ENCODE measurements at places on chromosomes 6 and 20.

DNA sequence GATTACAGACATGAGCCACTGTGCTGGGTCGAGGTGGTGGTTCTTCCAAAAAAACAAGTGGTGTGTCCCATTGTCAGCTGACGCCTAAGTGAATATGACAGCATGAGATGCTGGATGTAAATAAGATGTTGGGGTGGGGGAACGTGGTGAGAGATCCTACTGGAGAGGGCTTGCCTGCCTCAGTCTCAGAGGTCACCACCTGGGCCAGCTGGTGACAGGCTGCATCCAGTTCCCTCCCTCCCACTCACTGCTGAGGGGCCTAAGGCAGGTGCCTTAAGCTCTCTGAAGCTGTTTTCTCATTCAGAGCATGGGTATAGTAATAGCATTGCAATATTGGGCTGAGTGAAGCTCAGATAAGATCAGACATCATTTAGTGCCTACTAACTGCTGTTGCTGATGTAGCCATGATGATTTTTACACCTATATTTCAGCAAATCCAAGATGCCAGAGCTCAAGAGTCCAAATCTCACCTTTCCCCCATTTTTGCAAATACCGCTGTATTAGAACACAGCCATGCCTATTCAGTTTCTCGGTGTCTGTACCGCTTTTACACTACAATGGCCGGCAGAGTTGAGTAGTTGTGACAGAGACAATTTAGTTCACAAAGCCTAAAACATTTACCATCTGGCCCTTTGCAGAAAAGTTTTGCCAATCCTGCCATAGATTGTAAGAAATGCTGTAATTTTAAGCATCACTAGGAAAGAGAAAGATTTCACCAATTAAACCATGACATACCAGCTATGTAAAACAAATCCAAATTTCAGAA is 171.3 kb downstream of the ANKRD60 start:
- no peak for DNase-seq

- no peak for DNase-seq
Observed at GRCh38 chr20:23021951-23022350, 13.2 kb upstream of the SSTR4 start.

DNA sequence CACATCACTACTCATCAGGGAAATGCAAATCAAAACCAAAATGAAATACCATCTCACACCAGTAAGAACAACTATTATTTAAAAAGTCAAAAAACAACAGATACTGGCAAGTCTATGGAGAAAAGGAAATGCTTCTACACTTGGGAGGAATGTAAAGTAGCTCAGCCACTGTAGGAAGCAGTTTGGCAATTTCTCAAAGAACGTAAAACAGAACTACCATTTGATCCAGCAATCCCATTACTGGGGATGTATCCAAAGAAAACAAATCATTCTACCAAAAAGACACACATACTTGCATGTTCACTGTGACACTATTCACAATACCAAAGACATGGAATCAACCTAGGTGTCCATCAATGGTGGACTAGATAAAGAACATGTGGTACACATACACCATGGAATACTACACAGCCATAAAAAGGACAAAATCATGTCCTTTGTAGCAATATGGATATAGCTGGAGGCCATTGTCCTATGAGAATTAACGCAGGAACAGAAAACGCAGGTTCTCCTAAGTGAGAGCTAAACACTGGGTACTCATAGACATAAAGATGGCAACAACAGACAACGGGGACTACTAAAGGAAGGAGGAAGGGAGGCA is 260.4 kb downstream of the RNGTT start:
- DNase-seq: no peak

GRCh38 chr20:41632896-41633295 is 14.7 kb upstream of the CHD6 start:
- peak; percentile 76 for DNase-seq

- DNase-seq: no peak
Observed at GRCh38 chr20:17344790-17345189, 118.0 kb downstream of the PCSK2 start.

- no peak for DNase-seq
Observed at GRCh38 chr6:109325400-109325801, 56.9 kb downstream of the CD164 start.

- no peak for DNase-seq
Observed at GRCh38 chr6:39166912-39167290, 51.9 kb upstream of the SAYSD1 start.

DNA sequence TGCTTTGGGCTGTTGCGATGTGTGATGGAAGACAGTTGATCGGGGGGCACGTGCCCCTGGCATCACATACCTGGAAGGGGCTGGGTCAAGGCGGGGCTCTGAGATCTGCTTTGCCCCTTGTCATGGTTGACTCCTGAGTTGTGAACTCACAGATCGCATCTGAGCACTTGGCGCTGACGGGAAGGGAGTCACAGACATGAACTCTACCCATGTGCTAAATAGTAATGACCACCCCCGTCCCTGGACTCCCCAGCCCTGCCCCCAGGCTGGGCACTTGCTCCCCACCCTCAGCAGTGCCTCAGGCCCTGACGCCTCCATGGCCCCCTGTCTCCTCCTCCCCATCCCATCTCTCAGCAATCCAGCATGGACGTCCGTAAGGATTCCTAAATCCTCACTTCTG is 107.0 kb downstream of the SYNDIG1 start:
- no peak for DNase-seq

GRCh38 chr6:42409581-42409980 is 42.1 kb downstream of the TRERF1 start:
- no peak for DNase-seq

GRCh38 chr20:43938932-43939761 is 24.5 kb downstream of the TOX2 start:
- DNase-seq: peak; percentile 99

GRCh38 chr6:158836625-158837311 is 17.6 kb upstream of the EZR start:
- DNase-seq: no peak

DNA sequence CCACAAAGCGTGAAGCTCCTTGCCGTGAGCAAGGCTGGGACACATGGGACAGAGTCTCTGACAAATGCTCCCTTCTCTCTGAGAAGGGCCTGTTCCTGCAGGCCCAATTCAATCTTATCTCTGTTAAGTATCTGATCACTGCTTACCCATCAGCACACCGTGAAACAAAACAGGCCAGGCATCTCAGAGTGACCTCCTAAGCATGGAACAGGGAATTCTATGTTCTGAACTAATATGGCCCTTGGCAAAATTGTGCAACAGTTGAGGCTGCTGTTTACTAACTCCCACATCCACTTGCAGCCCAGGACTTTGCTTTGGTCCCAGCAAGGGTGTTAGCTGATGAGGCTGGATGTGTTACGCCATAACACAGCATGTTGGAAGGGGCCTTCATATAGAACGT is 79.2 kb downstream of the GCLC start:
- DNase-seq: no peak

DNA sequence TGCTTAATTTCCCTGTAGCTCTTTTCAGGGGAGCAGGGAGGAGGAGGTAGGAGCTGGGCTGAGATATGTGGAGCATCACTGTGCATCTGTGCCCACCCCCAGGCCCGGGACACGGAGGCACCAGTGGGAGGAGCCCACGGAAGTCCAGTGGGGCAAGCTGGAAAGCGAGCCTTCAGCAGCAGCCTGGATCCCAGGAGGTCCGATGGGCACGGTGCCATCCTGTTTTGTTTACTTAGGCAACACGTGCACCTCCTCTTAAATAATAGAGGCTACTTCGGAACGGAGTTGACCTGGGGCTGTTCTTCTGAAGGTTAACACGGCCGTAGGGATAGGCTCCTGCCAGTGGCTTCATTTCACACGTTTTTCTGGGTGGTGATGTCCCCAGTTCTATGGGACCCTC is 51.6 kb downstream of the CDH4 start:
- no peak for DNase-seq

DNA sequence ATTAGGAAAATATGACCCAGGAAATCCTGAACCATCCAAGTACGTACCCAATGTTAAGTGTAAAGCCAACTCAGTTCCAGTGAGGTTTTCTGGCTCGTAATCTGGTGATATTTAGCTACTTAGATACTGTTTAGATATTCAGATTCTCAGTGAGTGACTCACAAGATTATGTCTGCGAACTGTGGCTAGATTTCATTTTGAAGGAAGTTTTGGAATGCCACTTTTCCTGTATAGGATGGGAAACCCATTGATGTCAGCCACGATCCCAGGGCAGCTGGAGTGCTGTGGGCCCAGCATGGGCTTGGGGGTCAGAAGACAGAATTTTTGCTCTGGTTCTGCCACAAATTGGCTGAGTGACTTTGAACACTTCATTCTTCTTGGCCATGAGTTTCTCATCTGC is 76.3 kb downstream of the TMEM170B start:
- DNase-seq: peak; percentile 65

DNA sequence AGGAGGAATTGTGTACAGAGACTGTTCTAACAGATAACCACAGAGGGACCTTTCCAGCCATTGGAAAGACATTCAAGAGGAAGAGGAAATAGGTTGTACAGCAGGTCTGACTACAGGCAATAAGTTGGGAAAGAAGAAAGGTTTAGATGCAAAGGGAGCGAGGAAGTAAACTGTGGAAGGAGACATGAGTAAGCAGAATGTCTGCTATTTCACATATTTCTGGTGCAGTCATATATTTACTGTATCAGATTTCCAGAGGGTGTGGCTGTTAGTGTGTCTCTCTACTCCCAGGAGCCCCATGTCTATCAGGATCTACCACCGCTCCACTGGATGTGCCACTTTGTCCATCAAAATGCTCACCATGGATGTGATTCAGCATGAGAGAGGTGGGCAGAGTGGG is 25.9 kb downstream of the MRS2 start:
- DNase-seq: no peak

GRCh38 chr20:8951164-8951563 is 117.7 kb upstream of the PLCB4 start:
- no peak for DNase-seq

DNA sequence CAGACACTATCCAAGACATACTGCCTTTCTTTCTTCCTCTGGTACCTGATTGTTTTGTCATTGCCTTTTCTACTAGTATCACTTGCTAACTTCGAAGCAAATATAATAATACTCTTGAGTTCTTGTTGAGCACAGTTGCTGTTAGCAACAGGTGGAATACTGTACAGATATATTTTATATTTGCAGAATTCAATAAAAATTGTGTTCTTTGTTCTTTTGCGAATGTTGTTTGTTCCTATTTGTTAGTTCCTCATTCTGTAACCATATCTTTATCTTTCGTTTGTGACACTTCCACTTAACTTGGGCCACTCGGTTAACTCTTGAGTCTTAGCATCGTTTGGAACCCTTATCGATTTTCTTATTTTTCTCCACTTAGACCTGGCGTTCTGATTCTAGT is 868 bp downstream of the CYB5R4 start:
- DNase-seq: no peak

GRCh38 chr6:121321282-121321681 is 13.0 kb downstream of the TBC1D32 start:
- no peak for DNase-seq

DNA sequence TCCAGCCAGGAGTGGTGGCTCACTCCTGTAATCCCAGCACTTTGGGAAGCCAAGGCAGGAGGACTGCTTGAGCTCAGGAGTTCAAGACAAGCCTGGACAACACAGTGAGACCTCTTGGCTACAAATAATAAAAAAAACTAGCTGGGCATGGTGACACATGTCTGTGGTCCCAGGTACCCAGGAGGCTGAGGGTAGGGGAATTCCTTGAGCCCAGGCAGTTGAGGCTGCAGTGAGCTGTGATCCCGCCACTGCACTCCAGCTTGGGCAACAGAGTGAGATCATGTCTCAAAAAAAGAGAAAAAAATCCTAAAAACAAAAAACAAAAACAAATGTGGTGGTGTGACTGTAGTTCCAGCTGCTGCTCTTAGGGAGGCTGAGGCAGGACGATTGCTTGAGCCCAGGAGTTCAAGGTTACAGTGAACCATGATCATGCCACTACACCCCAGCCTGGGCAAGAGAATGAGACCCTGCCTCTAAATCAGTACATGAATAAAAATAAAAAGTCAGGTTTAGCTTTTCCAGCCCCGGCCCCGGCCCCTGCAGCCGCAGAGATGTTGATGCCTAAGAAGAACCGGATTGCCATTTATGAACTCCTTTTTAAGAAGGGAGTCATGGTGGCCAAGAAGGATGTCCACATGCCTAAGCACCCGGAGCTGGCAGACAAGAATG is 13.5 kb upstream of the SNRPC start:
- DNase-seq: no peak

DNA sequence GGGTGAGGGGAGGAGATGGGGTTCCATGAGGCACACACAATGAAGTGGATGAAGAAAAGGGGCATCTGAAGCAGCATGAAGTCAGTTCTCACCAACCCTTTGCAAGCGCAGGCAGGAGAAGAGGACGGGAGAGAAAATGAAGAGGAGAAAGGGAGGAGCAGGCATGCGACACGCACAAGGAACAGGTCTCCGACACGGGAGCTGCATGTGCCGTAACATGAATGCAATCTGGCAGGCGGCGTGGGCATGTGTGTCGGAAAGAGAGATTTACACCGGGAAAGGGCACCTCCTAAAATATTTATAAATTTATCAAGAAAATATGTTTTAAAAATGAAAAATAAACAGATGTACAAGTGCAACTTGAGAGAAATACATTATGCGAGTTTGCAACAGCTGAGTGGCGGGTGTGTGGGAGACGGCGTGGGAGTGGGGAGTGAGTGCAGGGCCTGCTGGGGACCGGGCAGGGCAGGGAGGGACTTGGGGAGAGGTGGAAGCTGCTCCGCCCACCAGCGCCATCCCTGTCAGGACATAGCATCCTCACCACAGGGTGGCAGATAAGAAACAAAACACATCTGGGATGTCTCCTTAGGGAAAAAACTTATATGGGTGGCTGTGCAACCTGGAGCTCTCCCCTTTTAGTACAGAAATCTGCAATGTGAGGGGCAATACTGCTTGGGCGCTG is 40.6 kb downstream of the GJA10 start:
- no peak for DNase-seq

- DNase-seq: peak; percentile 97
Observed at GRCh38 chr20:53828088-53828681, 234.5 kb upstream of the ZNF217 start.

DNA sequence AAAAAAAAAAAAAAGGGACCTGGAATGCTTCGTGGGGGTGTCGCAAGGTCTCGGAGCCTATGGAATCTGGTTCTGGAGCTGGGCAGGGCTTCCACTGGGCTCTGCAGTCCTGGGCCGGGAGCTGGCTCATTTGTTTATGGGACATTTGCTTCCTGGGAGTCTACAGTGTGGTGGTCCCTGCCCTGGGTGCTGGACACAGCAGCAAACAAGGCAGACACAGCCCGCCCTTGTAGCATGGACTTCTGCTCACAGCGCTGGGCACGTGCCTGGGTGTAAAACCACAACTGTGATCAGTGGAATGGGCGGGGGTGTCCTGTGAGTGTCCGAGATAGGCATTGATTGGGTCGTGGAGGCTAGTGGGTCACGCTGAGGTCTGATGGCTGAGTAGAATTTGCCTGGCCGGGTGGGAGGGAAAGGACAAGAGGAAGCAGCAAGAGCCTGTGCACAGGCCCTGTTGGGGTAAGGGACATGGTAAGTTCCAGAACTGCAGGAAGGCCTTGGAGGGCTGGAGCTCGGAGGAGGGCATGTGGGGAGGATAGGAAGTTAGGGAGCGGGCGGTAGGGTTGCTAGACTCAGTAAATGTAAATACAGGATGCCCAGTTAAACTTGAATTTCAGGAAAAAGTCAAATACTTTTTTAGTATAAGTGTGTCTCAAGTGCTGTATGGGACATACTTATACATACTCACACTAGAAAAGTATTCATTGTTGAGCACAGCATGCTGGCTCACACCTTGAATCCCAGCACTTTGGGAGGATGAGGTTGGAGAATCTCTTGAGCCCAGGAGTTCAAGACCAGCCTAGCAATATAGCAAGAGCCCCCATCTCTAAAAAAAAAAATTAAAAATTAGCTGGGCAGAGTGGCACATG is 61.3 kb upstream of the PMEPA1 start:
- no peak for DNase-seq

GRCh38 chr20:8709627-8710026 is 359.3 kb upstream of the PLCB4 start:
- DNase-seq: no peak

- no peak for DNase-seq
Observed at GRCh38 chr6:170040115-170040500, 250.8 kb downstream of the DLL1 start.
